ENCODE measurements at places on chromosomes 12 and 14.

DNA sequence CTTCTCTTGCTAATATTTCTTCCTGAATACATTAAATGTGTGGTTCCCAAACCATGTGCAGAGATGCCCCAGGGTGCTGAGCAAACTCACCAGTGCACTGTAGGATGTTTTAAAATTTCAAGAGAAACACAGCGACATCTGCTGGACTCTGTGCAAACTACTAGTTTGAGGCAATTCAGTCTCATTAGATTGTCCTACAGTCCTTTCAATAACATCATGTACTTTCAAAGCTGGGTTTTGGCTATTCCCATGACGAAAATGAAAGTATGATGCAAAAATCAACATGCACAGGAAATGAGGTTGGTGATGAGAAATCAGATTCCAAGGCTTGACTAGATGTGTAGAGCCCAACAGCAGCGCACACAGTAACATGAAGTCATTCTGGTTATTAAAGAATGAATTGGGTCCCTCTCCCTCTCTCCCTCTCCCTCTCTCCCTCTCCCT is 66.3 kb downstream of the CLIP1 start:
- peak; percentile 41 for DNase-seq

DNA sequence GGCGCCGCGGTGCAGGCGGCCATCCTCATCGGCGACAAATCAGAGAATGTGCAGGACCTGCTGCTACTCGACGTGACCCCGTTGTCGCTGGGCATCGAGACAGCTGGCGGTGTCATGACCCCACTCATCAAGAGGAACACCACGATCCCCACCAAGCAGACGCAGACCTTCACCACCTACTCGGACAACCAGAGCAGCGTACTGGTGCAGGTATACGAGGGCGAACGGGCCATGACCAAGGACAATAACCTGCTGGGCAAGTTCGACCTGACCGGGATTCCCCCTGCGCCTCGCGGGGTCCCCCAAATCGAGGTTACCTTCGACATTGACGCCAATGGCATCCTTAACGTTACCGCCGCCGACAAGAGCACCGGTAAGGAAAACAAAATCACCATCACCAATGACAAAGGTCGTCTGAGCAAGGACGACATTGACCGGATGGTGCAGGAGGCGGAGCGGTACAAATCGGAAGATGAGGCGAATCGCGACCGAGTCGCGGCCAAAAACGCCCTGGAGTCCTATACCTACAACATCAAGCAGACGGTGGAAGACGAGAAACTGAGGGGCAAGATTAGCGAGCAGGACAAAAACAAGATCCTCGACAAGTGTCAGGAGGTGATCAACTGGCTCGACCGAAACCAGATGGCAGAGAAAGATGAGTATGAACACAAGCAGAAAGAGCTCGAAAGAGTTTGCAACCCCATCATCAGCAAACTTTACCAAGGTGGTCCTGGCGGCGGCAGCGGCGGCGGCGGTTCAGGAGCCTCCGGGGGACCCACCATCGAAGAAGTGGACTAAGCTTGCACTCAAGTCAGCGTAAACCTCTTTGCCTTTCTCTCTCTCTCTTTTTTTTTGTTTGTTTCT is 1.7 kb downstream of the HSPA2 start:
- no peak for DNase-seq

GRCh38 chr12:100266585-100266834 is 369 bp downstream of the DEPDC4 start:
- peak; percentile 92 for DNase-seq

- no peak for DNase-seq
Measured at GRCh38 chr12:45775964-45776363, 46.5 kb downstream of the ARID2 start.

DNA sequence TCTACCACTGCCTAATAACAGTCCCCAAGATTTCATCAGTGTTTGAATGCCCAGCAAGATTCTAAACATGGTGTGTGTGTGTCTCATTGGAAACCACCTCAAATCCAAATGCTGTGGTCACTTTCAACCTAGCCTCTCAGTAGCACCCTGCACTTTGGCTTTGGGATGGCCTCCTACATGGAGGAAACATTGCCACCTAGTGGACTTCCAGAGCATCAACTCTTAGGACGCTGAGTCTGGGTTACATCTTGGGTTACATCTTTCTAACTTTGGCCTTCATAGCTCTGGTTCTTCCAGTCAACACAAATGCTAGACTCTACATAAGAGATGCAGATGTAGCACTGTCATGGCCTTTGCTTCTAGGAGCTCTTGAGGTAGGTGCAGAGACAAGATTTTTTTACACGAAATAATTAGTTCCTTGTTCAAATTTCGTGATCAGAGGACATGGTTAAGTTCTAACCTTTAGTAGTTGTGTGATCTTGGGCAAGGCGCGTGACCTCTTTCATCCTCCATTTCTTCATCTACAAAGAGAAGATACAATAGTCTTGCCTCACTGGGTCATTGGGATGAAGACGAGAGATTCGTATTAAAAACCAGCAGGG is 113.5 kb upstream of the VASH1 start:
- DNase-seq, result no peak

- DNase-seq, result no peak
Measured at GRCh38 chr14:47763188-47763854, 87.9 kb upstream of the MDGA2 start.

- DNase-seq, result peak; percentile 68
Measured at GRCh38 chr14:70907996-70908934, 1.0 kb downstream of the PCNX1 start.

DNA sequence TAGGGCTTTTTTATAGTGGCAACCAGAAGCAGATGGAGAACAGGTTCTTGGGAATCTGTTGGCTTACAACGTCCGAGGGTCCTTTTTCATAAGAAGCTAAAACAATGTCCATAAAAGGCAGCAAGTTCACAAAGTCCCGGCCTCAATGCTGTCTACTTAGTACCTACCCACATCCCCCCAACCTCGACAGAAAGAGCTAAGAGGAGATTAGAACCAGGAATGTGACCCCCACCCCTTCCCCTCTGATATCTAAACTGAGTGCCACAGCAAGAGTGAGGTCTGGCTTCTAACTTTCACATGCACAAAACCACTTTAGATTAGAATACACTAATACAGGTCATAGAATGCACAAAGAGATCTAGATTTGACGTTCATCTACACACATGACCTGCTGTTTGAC is 4.5 kb downstream of the DPF3 start:
- no peak for DNase-seq
